NCI-H1417 treated with DMSO at 0.1 percent for 48 hours (cell line): ENCODE measurements at places on chromosomes 5 and 9.

- DNase-seq, result no peak
Observed at GRCh38 chr9:33288828-33289483, 1.4 kb upstream of the NFX1 start.

GRCh38 chr5:154302161-154302560 lies 111.6 kb downstream of the GALNT10 start:
- no peak for DNase-seq

GRCh38 chr9:131121346-131121745 lies 4.0 kb upstream of the NUP214 start:
- no peak for DNase-seq

- peak; percentile 66 for DNase-seq
Observed at GRCh38 chr9:131748411-131748955, 8.6 kb upstream of the RAPGEF1 start.

GRCh38 chr5:81922854-81923279 lies 49.0 kb upstream of the ATG10 start:
- no peak for DNase-seq

DNA sequence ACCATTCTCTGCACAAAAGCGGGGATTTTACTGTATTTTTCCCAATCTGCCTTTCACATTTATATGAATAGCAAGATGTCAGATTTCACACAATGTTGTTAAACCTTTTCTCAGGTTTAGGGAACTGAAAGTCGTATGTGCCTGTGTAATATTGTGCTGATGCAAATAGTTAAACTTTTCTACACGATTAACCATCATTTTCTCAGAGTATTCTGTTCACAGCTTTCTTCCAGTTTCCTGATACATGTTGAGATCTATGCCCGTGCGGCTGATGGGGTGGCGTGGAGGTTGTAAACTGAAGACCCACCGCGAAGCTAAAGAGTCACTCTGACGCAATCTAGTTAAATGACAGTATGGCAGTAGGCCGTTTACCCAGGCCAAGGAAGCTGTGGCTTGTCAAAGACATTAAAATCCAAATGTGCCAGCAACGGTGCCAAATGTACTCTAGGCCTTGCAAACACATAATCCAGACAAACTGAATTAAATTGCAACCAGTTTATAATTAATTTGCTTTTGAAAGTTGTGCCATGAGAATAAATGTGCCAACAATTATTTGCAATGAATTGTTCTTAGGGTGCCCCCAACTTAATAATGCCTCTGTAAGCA lies 145.7 kb downstream of the EBF1 start:
- no peak for DNase-seq

- no peak for DNase-seq
Observed at GRCh38 chr5:60843386-60843935, 608 bp downstream of the ELOVL7 start.

DNA sequence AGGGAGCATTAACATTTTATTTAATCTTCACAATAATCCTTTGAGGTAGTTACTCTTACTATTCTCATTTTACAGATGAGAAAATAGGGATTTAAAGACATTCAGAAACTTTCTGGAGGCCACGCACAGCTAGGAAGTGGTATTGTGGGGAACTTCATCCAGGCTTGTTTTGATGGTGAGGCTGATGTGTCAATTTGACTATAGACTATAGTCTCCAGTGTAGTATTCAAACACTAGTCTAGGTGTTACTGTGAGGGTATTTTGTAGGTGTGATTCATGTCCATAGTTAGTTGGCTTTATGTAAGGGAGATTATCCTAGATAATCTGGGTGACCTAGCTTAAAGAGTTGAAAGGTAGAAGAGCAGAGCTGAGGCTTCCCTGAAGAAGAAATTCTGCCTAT lies 54.1 kb upstream of the ELL2 start:
- DNase-seq, result no peak

GRCh38 chr5:175805256-175806011 lies 65.9 kb upstream of the CPLX2 start:
- no peak for DNase-seq

DNA sequence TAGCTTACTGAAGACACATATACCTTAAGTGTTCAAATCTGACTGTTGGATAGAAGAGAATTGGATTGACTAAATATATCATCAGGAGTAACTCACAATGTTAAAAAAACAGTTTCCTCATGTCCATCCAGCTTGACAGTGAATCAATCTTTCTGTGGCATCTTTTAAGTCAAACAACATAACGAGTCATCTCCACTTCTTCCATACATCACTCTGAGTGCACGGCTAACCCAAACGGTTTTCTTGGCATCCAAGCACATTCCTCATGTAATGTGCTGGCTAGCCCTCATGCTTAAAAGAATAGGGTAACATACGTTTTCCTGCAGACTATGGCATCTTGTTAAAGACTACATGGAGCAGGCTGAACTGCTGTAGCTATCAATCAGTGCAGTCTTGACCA lies 291.5 kb upstream of the TRPC7 start:
- no peak for DNase-seq

DNA sequence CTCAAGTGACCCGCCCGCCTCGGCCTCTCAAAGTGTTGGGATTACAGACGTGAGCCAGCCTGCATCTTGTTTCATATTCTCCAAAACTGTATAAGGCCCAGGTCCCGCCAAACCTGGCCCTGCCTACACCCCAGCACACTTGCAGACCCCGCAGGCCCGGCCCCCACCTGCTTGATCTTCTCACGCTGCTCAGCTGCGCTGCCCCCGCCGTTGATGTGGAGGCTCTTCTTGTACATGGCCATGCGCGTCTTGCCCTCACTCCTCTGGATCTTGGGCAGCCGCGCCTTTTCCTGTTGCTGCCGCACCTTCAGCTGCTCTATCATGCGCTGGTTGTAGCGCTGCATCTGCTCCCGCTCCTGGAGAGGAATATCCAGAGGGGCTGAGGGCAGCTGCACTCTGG lies 49.0 kb upstream of the FBXW11 start:
- DNase-seq, result no peak

GRCh38 chr9:101299901-101300300 lies 84.9 kb downstream of the BAAT start:
- DNase-seq, result no peak

DNA sequence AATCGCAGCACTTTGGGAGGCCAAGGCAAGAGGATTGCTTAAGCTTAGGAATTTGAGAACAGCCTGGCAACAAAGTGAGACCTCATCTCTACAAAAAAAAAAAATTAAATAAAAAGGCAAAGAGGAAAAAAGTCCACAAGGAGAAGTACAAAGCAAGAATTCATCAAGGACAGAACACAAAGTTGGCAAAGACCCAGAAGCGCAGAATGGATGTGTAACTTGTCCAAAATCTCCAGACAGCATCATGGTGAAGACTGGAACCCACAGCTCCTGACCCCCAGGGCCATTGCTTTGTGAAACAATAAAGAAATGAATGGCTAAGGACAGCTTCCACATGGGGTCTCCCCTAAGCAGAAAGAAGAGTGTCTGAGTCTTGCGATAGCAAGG lies 7.8 kb downstream of the HSD17B3 start:
- no peak for DNase-seq

- no peak for DNase-seq
Observed at GRCh38 chr5:30768056-30768690, 425.3 kb upstream of the CDH6 start.

- no peak for DNase-seq
Observed at GRCh38 chr5:17187011-17187785, 30.2 kb upstream of the BASP1 start.

DNA sequence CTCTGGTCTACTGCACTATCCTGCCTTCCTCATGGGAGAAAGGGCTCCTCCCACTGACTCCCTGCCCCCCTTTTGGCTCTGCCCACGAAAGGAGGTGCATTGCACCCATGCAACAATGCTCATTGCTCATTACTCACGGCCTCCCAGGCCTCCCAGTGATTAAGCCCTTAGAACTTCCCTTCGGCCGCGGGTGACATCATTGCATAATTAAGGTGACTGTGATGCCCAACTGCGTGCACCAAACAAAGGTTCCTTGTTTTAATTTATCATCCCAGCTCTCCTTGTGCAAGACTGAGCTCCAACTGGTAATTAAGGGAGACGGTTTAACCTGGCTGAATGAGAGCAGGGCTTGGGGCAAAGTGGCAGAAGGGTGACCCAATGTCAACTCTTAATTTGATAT lies 180.4 kb downstream of the GAS1 start:
- DNase-seq, result no peak

GRCh38 chr5:173458828-173459609 lies 130.8 kb upstream of the STC2 start:
- no peak for DNase-seq

DNA sequence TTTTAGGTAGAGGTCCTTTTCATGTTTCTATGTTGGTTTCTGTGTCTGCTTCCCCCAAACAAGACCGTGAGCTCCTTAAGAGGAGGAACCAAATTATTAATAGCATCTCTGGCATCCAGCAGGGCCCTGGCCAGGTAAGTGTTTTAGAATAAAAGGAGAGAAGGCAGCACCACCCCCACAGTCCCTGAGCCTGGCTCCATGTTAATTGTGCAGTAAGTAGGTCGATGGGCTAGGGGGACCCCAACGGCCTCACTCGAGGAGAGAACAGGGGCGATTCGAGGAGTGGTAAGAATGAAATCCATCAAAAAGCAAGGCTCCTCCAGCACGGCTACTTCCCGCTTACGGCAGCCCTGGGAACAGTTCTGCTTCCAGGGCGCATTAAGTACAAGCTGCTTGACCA lies 67.0 kb downstream of the GABBR2 start:
- no peak for DNase-seq

GRCh38 chr5:68435611-68436010 lies 220.1 kb downstream of the PIK3R1 start:
- DNase-seq, result no peak

DNA sequence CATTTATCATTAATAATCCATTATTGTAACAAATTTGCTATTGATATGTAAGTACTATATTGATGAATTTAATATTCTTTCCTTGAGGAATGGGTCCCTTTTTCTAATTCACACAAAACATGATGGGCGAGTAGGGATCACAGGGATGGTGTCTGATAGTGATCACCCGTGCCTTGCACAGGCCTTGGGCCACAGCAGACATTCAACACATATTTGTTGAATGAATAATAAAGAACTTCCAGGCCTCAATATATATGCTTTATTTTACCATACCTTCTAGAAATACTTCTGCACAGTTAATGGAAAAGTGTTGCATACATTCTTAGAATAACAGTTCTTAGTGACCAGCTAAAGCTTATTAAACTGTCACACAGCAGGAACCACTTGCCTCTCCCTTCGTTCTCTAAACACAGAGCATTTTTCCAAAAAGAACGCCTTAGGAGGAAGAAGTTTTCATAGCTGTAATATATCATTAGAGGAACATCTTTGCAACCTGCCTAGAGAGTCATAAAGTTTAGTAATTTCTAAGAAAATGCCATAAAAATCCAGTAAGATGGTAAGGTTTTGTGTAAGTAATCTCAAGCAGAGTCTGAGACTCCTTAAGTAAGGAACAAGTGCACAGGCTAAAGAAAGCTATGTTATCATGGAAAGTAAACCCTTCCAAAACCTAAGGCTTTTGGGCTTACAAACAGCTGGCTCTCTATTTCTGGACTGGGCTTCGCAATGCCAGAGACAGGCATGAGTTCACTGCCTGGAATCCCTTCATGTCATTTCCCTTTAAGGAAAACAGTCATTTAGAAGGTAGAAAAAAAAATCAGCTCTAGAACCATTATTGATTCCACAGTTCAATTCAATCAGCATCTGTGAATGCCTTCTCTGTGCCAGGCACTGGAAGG lies 17.7 kb downstream of the TTLL11 start:
- no peak for DNase-seq

DNA sequence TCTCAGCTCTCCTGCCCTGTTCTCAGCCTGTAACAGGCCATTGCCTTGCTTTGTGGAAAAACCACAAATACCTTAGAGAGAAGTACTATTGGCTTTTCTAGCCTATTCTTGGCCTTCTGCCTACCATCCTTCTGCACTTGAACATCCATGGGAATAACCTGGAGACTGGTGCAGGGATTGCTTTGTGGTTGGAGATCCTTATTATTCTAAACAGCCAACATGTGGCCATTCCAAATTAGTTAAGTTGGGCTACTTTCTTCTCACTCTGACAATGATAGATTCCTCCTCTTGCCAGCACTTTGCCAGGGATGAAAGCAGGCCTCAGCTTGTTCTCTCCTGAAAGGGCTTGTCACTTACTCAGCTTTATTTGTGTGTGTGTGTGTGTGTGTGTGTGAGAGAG lies 240.4 kb downstream of the GLIS3 start:
- no peak for DNase-seq

- no peak for DNase-seq
Observed at GRCh38 chr5:65059681-65060598, 291.2 kb downstream of the CWC27 start.

GRCh38 chr9:136662326-136662655 lies 425 bp upstream of the EGFL7 start:
- DNase-seq, result no peak

DNA sequence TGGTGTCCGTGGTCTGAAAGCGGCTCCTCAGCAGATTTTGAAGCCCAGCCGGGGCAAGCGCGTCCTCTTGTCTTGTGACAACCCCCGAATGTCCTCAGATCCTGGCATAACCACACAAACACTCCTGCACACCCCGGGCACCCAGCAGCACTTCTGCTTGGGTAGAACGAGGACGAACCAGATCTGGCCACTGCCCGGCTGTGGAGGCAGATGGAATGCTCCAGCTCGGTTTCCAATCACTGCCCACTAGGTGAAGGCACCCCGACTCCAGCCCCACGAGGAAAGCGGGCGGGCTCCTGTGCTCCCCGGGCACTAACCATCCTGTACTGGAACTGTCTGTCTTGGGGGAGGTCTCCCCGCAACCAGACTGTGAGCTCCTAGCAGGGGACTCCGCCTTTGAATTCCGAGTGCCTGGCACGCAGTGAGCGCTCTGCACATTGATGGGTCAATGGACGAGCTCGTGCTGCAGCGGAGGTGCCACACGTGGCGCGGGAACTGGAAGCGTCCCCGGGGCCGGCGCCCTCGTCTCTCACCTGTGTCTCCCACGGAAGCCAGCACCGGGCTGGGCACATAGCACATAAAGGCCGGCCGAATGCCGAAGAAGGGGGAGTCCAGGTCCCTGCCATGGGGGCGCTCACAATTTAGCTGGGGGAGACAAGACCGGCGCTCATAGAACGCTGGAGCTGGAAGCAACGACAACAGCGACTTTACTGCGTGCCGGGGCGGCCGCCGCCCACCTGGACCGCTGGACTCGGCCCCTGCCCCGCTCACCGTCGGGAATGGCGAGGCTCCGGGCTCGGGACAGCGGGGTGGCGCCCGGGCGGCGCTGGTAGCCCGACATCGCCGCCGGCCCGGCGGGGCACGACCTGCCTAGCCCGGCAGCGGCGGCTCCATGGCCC lies 608 bp downstream of the ENTR1 start:
- no peak for DNase-seq

- DNase-seq, result no peak
Observed at GRCh38 chr5:51990241-51990640, 607.0 kb downstream of the ISL1 start.

DNA sequence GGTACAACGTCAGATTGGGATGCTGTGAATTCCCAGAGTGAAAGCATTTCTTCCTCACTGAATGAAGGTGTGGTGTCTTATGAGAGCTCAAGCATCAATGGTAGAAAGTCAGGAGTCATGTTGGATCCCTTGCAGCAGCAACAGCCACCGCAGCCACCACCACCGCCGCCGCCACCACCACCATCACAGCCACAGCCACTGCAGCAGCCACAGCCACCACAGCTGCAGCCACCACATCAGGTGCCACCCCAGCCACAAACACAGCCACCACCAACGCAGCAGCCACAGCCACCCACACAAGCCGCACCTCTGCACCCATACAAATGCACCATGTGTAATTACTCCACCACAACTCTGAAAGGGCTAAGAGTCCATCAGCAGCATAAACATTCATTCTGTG lies 62.4 kb downstream of the ZNF462 start:
- DNase-seq, result no peak

GRCh38 chr9:96875461-96876142 lies 21.3 kb upstream of the ZNF782 start:
- DNase-seq, result peak; percentile 94

GRCh38 chr9:71769175-71770161 lies 1.2 kb upstream of the CEMIP2 start:
- DNase-seq, result no peak
